ENCODE measurements at places on chromosomes 6 and 20.
A peak's percentile ranks its signal among the peaks of the same experiment; 100 is the strongest.

DNA sequence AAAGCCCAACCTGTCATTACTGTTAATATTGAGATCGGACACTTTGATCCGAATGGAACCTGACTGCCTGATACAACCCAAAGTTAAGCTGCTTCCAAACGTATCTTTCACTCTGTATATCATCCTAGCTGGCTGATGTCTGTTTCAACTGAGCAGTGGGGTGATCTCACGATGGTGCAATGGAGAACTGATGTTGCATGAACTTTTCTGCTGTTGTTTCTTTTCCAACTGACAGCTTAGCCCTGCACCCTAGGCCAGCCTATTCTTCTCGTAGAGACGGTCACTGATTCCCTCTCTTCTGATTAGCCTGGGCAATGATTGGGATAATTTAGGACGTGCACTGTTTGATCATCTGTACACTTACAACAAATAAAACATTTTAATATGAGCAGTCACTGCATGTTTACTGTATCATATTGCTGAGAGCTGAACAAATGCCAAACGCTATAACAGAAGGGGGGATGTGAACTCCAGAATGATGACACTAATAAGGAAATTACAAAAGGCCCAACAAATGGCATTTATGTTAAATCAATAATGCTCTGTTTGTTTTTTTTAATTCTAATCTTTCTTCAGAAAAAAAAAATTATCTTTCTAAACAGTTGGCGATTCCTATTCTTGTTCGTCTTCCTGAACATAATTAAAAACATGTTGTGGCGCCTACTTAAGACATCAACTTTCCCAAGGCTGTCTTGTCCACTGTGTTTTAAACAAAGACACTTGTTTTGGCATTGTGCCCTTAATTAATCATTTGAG, 184.8 kb downstream of the ZNF217 start:
- DNase-seq: no peak

DNA sequence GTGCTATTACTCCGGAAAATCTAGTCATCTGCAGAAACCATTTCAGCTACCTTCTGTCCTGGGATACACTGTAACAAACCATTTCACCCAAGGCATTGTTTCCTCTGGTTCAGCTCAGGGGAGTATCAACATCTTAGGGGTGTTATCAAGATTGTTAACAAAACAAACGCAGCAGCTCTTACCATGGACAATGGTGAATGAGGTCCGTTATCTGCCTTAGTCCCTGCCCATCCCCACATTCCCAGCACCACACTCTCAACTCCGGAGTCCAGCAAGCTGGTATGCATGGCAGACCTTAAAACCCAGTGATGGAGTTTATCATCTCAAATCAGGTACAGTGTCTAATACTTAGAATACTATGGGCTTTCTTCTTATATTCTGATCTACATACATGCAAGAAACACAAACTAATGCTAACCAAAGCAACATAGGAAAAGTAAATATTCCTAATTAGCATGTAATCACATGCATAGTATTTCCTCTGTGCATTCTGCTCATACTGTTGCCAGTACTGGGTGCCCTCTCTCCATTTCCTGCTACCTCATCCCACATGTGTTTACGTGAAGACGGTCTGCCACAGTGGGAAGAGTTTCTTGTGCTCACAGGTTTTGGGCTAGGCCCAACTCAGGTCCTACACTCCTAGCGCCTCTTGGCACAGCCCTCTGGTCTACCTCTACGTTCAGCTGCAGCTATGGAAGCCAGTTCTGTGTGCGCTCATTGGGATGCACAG, 123.9 kb downstream of the DTNBP1 start:
- DNase-seq: no peak

DNA sequence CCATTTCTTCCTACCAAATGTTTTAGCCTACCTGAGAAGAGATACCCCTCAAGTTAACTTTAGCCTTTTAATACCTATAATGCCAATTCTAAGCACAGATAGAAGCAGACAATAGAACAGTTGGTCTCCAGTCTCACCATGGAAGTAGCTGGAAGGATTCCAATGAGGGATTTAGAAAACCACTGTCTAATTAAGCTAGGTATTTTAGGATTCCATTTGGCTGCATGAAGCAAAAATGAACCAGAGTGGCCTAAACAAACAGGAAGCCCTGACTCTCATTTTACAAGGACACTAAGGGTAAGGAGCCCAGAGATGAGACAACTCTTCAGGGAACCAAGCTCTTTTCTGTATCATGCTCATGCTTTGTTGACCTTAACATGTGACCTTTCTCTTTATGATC, 199.2 kb downstream of the ALDH8A1 start:
- no peak for DNase-seq

GRCh38 chr20:57584768-57585461, 24.0 kb downstream of the PCK1 start:
- DNase-seq: no peak

GRCh38 chr6:74434171-74434570, 738.2 kb downstream of the CD109 start:
- no peak for DNase-seq

DNA sequence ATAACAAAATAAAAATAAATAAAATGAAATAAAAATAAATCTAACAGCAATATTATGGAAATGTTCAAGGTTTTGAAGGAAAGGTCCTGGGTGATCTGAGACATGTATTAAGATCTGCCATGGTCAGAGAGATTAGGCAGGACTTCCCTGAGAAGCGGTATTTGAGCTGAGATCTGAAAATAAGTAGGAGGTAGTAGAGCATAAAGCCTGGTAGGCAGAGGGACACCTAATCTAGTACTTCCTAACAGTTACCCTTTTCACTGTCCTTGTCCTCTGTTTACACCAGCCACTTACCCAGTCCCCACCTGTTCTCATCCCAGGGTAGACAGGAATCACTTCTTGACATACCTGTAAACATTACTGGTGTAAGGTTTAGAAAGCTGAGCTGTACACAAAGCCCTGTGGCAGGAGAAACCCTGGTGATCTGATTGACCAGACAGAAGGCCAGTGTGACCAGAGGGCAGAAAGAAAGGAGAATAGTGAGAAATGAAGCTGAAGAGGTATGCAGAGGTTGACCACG, 8.3 kb upstream of the ZNF318 start:
- peak; percentile 28 for DNase-seq

DNA sequence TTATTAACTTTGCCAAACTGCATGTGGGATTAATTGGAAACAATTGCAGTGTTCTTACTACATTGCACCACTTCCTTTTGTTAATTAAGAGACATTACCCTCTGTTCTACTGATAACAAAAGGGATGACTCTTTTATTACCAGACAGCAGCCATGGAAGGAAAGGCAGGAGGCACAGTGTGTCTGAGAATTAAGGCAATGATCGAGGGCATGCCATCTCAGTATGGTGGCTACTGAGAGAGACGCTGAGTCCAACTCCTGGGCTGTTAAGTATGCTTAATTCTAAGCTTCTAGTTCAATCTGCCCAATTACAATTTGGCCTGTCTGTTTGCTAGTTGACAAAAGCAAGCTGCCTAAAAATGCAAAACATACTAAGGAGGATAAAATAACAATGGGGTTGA, 227.4 kb downstream of the PHACTR1 start:
- DNase-seq: no peak

GRCh38 chr6:91141346-91141745, 554.5 kb upstream of the MAP3K7 start:
- no peak for DNase-seq

GRCh38 chr20:684676-685319, 9.2 kb upstream of the SCRT2 start:
- no peak for DNase-seq

DNA sequence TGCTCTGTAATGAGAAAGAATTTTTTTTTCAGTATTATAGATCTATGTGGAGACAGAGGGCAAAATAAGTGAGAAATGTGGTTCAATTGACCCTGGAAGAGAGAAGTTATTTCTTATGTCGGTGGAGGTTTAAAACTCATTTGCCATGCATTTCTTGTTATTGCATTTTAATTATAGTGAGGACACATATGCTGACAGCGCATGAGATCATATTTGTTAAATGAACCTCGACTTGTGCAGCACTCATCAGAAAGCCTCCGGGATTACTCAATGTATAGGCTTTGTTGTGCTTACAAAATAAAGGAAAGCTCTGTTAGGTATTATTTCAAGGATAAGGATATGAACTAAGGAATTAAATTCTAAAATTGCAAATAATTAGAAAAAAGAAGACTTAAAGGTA, 915.1 kb upstream of the MAP3K7 start:
- no peak for DNase-seq

GRCh38 chr20:20499439-20499838, 131.5 kb downstream of the INSM1 start:
- DNase-seq: no peak

Measured in activated CD8-positive, alpha-beta memory T cell treated with anti-CD3 and anti-CD28 coated beads for 24 hours (primary cell).